ENCODE measurements at places on chromosomes 1 and 21.

DNA sequence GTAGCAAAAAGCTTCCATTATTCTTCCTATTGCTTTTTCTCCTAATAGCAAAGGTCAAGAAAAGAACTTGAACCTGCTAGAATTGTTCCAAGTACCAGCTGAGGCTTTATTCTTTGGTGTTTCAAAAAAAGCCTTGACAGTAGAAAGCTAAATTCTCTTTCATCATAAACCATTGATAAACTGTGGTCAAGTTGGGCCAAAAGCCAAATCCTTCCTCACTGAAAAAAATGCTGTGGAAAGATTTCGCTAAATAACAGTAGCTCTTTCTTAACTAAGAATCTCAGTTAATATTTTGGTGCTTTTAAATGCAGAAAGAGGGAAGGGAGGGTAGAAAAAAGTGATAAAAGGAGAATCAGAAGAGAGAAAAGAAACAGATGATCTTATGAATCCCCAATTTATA lies 14.0 kb upstream of the JAM2 start:
- no peak for DNase-seq

DNA sequence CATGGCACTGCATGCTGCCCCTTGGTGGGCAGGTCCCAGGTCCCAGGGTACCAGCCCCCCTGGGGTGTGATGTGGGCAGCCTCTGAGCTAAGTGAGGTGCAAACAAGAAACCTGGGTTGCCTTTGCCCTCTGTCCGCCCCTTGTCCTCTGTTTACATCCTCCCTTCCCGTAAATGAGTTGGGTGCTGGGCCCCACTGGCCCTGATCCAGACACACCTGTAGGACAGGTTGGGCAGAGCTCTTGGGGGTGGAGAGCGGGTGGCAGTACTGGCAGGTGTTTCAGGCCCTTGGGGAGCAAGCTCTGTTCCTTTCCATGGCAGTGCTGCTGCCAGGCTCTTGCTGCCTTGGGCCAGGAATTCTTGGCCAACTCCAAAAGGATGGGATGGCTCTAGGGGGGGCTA lies 35.8 kb downstream of the ELF3 start:
- no peak for DNase-seq

DNA sequence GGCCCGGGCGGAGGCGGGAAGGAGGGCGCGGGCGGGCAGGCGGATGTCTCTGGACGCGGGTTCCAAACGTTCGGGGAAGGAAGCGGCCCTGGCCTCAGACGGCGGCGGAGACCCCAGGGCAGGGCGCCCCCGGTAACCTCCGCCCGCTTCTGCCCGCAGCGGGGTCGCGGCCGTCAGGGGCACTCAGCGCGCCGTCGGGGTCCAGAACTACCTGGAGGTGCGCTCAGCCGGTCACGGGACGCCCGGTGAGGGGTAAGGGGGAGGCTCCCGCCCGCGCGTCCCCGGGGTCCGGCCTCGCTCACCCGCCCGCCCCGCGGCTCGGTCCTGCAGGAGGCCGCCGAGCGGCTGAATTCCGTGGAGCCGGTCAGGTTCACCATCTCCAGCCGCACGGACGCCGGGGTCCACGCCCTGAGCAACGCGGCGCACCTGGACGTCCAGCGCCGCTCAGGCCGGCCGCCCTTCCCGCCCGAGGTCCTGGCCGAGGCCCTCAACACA lies 406 bp downstream of the PUSL1 start:
- DNase-seq: no peak

- DNase-seq: no peak
Observed at GRCh38 chr1:154935749-154936554, 567 bp downstream of the PMVK start.

GRCh38 chr1:199396456-199396855 lies 631.1 kb upstream of the NR5A2 start:
- no peak for DNase-seq

DNA sequence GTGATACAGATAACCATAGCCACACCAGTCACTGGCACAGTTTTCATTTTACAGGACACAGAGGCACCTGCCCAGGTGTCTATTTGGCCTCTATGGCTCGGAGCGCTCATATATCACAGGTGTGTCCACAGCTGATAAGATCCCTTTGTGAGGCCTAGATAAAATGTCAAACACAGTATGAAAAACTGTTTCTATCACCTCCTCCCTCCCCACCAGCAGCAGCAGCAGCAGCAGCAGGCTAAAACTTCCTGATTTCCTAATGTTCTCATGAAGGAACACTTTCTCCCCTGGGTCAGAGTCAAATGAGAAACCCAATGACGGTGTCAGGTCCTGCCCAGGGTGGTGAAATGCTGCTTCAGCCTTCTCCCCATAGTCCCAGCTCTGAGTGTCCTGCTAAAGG lies 24.4 kb downstream of the ELAPOR1 start:
- DNase-seq: no peak

DNA sequence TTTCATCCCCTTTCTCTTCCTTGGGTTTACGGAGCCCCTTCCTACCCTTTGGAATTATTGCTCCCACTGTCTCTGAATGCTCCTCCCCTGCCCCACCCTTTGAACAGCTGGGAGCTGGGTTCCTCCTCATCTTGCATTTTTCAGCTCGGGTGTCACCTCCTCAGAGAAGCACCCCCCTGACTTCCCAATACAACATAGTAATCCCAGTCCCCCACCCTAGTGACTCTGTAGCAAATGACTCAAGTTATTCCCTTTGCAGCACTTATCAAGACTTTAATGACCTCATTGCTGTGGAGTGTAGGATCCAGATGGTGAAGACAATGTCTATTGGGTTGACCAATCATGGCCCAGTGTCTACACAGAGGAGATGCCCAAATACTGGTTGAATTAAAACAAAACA lies 8.9 kb upstream of the VWA5B1 start:
- no peak for DNase-seq

DNA sequence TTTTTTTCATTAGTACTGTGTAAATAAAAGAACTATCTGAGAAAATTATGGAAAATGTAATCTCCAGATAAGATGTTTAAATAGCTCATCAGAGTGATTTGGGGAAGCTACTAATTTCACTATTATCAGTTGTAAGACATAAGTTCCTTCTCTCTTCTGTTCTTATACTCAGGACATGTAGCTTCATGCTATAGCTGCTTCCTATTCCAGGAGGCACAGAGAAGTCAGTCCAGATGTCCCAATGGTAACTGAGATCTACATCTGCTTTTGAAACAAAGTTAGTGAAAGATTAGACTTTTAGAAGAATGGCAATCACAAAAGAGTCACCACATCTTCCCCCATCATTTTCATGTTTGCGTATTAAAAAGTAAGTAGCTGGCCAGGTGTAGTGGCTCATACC lies 5.6 kb downstream of the MAP3K21 start:
- DNase-seq: no peak

- DNase-seq: no peak
Observed at GRCh38 chr1:237166593-237167101, 124.7 kb downstream of the RYR2 start.

- no peak for DNase-seq
Observed at GRCh38 chr1:111402083-111402482, 25.5 kb downstream of the OVGP1 start.

DNA sequence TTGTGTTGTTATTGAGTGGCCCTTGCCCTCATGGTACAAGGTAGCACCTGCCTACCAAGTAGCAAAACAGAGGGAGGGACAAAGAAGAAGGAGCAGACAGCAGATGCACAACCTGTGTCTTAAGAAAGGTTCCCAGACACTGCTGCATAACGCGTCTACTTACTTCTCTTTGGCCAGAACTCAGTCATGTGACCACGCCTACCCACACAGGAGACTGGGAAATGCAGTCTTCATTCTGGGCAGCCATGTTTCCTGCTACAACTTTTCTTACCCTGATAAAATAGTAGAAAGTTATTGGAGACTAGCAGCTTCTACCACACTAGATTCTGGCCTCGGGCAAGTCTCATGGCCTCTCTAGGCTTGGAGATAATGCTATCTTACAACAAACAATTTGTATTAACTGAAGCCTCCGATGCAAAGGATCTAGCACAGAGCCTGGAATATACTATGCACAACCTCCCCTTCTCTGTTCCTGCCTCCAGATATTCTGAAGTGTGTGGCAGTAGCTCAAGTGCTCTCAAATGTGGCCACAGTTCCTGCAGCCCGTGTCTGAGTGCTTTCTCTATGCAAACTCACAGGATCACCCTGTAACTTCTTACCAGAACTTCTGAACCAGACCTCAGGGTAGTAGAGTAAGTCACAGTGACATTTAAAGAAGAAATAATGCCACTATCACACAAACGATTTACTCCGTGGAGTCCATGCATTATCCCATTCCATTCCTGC lies 34.1 kb upstream of the BTG2 start:
- DNase-seq: no peak

GRCh38 chr1:178509414-178510007 lies 3.4 kb upstream of the TEX35 start:
- no peak for DNase-seq

DNA sequence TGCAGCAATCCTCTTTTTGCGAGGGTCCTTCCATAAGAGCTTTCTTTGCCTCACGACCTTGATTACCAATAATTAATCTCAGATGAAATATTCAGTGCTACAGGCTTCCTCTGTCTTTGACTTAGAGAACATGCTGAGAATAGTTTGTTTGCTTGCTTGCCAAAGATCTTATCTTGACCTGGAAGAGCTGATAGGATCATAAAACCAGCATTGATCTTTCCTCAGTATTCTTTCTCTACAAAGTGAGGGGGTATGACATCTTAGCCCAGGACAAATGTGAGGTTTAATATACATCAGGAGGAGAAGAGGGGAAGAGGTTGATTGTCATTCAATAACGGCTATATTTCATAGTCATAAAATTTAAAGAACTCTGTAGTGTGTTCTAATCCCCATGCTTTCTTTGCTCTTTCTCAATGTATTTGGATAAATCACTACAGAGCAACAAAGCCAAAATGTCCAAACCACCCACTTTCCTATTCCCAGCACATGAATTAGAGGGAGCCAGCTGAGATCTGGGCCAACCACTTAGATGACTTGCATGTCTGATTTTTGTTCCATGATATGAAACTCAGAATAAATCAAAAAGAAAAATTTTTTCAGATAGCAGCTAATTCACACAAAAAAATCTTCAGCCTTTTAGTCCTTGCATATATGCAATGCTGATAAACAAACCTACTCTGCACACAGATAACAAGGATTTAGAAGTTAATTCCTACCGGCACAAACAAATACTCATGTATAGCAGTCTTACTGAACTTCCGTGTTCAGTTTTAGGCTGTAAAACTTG lies 50.5 kb upstream of the IPO9 start:
- DNase-seq: no peak

DNA sequence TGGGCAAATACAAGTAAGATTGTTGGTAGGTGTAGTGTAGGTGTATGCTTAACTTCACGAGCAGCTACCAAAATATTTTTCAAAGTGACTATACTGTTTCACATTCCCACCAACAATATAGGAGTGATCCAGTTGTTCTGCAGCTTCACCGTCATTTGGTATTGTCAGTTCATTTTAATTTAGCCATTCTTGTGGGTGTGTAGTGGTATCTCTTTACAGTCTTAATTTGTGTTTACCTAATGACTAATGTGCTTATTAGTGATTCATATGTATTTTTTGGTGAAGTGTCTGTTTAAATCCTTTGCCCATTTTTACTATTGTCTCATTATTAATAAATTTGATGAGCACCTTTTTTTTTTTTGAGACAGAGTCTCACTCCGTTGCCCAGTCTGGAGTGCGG lies 35.4 kb downstream of the RCSD1 start:
- no peak for DNase-seq

- DNase-seq: no peak
Observed at GRCh38 chr1:34984435-34984792, 733 bp downstream of the TMEM35B start.
